ENCODE measurements at places on chromosomes 13 and 19. TPM values are rescaled to one million over a fixed set of nuclear protein-coding genes. Genes with fewer than 3 reads are reported as not detected.

DNA sequence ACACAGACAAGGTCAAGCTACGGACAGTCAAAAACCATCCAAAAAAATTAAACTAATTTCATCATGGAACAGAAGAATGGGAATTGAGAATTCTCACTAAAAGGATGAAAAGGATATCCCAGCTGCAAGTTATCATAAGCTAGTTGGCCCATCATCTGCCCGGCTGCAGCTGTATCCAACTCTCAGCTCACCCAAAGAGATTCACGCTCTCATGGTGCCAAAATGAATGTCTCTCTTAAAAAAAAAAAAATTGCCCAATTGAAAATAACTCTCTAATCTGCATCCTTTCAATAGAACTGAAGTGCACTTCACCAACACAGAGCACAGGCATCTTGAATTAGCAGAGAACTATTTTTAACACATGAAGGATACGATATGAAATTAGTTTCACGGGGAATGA is 20.0 kb downstream of the ENOX1 start:
- no peak for DNase-seq

- no peak for DNase-seq
Measured at GRCh38 chr13:32311188-32311897, 3.8 kb downstream of the ZAR1L start.

DNA sequence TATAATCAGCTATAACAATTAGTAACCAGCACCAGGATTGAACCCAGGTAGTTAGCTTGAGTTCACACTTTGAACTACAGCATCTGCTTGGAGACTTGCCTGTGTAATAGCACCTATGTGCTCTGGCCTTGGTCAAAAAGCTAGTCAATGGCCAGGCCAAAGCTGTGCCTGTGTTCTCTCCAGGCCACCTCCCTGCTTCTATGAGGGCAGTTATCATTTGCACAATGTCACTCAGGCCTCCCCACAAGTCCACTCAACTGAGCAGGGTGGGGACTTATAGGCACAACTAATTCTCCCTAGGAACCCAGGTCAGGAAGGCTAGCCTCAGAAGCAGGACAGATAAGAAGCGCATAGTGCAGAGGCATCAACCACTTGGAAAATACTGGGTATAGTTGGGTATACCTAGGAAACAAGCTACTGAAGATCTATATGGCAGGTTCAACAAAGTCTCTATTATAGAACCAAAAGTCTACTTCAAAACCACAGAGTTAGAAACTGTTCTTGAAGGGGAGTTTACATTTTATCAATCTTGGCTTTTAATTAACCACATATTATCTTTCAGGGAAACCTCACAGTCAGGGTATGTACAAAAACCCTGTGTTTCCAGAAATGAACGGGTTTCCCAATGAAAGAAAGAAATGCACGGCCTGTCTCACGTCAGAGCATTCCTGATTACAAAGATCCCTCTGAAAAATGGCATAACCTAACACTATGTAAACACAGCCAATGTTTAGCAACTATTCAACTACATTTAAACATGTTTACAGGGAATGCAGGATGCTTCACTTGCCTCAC is 140.9 kb downstream of the ABCC4 start:
- no peak for DNase-seq

DNA sequence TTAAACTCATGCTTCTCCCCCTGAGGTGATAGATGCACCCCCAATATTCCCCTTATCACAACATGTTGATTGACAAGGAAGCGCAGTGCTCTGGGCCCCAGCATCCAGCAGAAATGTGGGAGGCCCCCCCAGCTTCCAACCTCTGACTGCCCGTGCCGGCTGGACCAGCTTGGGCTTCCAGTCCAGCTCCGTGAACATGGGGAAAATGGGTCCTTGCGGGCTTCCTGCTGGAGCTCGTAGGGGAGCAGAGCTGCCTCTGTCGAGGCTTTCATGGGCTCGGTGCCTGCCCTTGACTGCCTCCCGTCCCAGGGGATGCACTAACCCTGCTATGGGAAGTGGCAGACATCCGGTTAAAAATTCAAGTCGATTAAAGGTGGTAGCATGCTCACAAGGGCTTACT is 188.9 kb downstream of the COL4A1 start:
- no peak for DNase-seq

The OVOL3 gene
- not detected for total RNA-seq
